ENCODE measurements at places on chromosomes 11 and 22. TPM values are rescaled to one million over a fixed set of nuclear protein-coding genes. Genes with fewer than 3 reads are reported as not detected.

CRYBB3 gene
- total RNA-seq = 0.39 TPM

MFRP gene
- not detected for total RNA-seq

FOLR2 gene
- total RNA-seq = not detected

SHANK3 gene
- total RNA-seq = 8.4 TPM

TNNI2 gene
- not detected for total RNA-seq

MUC15 gene
- not detected for total RNA-seq

ART1 gene
- not detected for total RNA-seq

KRTAP5-2 gene
- not detected for total RNA-seq

RTN4RL2 gene
- 7.0 TPM for total RNA-seq

TRPM5 gene
- not detected for total RNA-seq

ALDH3B2 gene
- total RNA-seq = not detected

All from H9 (cell line).